ENCODE measurements at places on chromosomes 1 and 21.

DNA sequence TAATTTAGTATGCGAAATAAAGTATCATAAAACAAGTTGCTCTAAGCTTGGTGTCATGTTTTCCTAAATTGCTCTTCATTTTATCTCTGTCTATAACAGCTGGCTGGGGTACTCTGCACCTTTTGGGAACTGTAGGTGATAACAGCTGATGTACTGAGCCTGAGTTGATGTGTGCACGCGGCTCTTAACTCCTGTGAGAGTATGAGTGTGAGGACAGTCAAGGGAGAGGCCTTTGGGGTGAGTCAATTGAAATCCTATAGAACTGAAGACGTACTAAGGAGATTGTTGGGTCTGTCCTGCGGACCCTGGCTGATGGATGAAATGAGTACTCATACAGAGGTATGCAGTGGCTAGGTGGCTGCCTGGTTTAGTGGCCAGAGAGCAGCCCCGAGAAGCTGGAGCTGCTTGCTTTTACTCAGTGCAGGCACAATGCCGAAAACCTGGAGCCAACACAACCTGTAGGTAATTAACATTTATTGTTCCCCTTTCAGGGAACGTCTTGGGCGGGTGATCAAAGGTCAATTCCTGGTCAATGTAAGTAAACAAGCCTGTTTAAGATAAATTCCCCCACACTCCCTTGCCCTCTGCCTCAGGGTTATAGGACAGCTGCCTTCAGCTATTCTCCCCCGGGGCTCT, 188.5 kb downstream of the PRDM2 start:
- no peak for DNase-seq

- peak; percentile 88 for DNase-seq
These were observed 207.8 kb downstream of the SLC45A1 start for GRCh38 chr1:8525558-8526275.

- no peak for DNase-seq
These were observed 24.2 kb upstream of the CTBS start for GRCh38 chr1:84598418-84598817.

- no peak for DNase-seq
These were observed 32.5 kb downstream of the RHOU start for GRCh38 chr1:228767636-228768354.

GRCh38 chr1:5756434-5757186, 235.6 kb downstream of the NPHP4 start:
- no peak for DNase-seq

GRCh38 chr21:15986277-15986676, 256.5 kb downstream of the USP25 start:
- DNase-seq = no peak

- no peak for DNase-seq
These were observed 1.5 kb downstream of the TRNP1 start for GRCh38 chr1:26994787-26995517.

DNA sequence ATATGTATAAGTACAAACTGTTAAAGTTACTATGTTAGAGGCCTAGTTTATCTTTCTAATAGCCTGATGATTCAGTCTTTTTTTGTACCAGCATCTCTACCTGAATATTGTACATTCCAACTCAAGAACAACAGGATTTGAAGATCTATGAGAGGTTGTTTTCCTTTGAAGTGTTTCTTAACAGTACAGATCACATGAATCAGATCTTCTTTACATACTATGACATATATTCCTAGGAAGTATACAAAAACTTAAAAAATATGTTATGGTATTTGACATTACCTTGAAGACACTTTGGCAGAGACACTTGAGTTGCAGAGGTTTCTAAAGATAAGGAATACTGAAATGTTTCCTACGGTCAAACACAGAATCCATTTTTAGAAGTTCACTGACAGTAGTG, 1280.9 kb downstream of the KCNT2 start:
- DNase-seq = no peak

DNA sequence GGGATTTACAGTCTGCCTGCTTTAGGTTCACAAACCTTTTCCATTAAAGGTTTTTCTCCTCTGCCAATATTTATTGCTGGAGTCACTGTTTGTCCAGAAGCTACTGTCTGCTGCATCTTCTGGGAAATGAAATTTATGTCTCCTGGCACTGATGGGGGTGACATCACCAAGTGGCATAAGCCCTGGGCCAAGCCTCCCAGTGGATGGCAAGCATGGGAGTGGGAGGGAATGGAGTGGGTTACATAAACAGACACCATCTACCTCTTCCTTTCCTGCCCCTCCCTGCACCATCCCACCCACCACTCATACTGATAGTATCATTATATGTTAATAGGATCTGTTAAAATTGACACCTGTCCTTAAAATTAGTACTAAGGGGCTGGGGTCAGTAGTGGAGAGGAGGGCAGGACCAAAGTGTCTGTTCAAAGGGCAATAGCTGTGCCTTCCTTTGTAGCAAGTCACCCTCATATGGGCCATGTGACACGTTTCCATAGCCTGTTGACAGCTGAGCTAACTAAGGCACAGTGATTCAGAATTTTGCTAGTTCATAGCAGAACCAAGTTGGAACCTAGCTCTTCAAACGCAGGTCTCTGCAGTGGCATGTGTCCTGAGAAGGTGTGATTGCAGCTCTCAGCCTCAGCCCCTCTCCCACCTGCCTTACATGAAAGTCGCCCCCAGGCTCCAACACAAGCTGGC, 71.0 kb downstream of the MAB21L3 start:
- DNase-seq = no peak

DNA sequence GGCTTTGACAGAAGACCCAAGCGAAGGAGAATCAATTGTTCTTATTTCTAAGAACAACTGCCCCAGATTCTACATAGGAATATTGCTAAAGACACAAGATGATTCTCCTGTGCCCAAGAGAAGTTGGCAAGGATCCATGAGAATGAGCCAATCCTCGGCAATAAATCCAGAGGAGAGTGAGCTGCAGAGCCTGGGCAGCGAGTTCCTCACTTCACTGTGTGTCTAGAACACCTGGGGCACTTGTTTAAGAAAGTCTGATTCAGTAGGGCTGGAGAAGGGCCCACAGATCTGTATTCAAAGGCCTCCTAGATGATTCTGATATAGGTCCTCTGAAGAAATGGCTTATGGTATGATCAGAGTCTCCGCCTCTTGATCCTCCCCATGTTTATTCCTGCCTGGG, 31.8 kb downstream of the GADD45A start:
- DNase-seq = no peak

DNA sequence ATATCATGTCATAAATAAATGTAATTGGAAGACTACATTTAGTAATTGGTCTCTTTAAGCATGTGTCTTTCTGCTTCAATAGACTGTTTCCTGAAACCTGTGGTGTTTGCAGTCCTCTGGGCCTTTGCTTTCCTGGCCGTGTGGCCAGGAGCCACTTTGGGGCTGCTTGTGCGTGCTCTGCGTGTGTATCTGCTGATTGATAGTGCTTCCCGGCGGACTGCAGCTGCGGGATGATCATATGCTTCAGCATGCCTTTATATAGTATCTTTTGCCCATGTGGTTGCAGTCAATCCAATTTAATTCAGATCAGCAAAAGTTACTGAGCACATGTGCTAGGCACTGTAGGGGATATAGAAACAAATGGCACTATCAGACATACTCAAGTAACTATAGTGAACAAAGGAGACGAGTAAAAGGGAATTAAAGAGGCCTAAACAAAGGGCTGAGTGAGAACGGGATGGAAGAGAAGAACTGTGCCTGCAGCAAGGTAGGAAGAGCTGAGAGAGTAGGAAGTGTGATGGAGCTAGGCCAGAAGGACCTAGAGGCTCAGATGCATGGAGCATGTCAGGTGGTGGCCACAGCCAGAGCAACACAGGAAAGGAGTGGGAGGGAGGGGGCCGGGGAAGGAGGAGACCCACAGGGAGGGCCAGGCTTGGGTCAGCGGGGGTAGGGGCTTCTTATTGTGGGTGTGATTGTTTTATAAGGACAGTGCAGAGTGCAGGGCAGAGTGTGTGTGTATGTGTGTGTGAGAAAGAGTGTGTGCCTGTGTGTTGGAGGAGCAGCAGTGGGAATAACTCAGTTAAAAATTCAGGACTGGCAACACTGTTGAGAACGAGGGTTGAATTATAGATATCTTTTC, 27.2 kb upstream of the TTF2 start:
- DNase-seq = no peak

GRCh38 chr1:68168545-68169171, 63.7 kb downstream of the WLS start:
- no peak for DNase-seq

DNA sequence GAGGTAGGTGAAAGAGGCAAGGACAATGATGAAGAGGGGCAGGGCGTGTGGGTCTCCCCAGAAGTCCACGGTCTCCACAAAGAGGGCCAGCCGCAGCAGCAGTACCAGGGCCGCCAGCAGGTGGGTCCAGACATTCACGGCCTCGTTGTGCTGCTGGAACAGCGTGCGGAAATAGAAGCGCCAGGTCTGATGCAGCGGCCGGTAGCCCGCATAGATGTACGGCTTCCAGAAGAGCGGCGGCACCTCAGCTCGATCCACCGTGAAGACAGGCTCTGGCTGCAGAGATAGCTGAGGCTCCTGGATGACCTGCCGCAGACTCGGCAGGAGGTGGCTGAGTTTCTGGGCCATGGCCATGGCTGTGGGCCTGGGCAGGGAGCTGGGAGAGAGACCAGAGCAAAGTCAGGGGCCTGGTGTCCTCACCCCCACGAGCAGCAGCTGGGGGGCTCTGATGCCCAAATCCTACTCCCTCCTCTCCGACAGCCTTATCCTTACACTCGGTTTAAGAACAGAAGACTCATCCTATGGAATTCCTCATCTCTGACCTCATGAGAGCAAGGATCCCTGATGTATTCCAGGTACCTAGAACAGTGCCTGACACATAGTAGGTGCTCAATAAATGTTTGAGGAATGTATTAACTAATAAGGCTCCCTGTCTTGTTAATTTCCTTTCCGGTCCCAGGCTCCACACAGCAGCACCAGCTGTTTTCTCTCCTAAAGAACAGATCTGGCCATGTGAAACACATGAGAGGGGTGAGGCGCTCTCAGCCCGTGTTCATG, 4.4 kb upstream of the AUNIP start:
- no peak for DNase-seq

DNA sequence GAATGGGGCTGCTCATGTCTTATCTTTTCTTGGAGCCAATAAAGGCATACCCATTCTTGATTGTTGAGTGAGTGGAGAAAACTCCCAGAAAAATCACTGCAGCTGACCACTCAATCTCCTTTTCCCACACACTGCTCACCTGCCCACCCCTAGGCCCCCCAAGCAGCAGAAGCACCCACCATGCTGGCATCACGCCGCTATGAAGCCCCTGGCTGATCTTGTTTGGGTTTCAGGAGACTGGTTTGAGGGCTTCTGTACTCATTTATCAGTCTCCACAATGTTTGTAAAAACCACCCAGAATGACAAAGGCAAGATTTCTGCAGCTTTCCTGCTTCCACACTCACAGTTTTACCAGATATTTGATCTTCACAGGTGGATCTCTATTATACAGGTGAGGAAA, 33.5 kb upstream of the ATP2B4 start:
- DNase-seq = no peak

DNA sequence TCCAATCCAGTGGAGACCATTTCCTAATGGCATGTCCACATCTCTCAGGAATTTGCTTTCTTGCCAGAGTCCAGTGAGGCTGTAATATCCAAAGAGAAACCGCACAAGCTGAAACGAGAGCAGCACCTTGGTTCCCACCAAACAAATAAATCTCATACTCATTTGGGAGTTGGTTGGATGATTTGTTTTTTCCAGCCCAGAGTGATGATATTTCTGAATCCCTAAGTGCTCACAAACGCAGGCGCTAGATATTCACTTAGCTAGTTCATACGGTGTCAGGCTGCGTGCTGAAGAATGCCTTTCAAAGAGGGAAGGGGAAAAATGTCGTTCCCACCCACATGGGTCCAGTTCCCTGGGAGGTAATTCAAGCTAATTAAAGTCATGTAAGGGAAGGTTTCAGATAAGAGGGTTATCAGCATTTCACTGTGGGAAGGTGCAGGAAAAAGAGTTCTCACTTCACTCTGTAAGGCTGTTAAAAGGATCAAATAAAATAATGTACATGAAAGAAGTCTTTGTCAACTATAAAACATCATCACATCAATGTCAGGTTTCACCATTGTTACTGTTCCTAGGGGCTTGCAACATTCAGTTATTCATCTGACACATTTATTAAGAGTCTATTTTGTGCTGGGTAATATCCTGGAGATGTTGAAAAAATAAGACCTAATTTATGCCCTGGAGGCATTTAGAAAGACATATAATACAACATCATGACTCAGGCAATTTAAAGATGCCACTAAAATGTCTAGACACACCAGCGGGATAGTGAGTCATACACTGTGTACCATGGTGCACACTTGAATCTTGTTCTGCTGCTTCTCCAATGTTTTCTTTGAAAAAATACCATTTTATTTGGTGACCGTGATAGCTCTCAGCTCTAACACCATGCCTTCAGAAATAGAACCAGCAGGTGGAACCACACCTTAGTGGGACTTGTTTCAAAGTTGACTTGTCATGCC, 19.3 kb downstream of the DPT start:
- no peak for DNase-seq

- no peak for DNase-seq
These were observed 46.3 kb upstream of the TNFSF18 start for GRCh38 chr1:173097001-173097400.

DNA sequence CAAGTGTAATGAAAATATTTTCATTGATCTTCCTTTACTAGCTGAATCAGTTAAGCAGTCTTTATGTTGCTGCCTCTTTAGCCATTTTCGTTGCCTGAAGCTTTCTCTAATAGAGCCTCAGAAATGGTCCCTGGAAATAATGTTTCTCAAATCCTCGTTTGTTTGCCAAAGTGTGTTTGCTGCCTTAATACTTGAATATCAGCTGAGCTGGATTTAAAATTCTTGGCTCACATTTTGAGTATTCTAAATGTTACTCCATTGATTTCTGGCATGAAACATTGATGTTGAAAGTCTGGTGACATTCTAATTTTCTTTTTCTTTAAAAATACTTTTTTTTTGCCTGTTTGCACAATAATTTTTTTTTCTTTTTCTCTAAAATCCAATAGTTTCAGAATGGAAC, 84.6 kb upstream of the SERBP1 start:
- no peak for DNase-seq

DNA sequence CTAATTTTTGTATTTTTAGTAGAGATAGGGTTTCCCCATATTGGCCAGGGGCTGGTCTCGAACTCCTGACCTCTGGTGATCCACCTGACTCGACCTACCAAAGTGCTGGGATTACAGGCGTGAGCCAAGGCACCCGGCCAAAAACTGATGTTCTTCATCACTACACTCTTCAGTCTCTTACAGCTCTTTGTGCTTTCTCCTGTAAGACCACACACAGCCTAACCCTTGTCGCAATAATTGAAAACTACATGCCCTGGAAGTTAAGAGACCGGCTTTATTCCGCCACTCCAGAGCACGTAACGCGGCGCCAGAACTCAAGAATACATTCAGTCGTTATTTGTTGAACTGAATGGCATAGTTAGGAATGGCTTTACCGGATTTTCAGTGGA, 552 bp downstream of the GPATCH4 start:
- no peak for DNase-seq

GRCh38 chr1:98048244-98048643, 127.4 kb upstream of the DPYD start:
- peak; percentile 79 for DNase-seq

DNA sequence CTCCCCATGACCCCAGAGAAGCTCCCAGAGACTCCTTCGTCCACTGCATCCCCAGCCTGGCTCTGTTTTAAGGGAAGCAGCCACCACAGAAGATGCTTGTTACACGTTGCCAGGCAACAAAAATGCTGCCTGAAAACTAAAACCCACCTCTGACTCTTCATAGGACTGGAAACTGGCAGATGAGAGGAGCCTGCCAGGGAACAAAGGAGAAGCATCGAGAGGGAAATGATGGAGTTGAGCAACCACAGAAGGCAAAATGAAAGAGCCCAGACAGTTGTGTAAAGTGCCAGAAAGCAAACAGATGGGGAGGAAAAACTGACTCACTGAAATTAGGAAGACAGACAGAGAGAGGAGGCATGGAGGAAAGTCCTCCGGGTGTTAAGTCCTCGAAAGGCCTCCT, 118.4 kb downstream of the KCNN3 start:
- peak; percentile 47 for DNase-seq

Measured in hippocampal formation (tissue), 2 donors.